ENCODE measurements at places on chromosomes 12 and 14.

- peak; percentile 93 for DNase-seq
Observed at GRCh38 chr12:57224973-57225679, 4.4 kb upstream of the SHMT2 start.

DNA sequence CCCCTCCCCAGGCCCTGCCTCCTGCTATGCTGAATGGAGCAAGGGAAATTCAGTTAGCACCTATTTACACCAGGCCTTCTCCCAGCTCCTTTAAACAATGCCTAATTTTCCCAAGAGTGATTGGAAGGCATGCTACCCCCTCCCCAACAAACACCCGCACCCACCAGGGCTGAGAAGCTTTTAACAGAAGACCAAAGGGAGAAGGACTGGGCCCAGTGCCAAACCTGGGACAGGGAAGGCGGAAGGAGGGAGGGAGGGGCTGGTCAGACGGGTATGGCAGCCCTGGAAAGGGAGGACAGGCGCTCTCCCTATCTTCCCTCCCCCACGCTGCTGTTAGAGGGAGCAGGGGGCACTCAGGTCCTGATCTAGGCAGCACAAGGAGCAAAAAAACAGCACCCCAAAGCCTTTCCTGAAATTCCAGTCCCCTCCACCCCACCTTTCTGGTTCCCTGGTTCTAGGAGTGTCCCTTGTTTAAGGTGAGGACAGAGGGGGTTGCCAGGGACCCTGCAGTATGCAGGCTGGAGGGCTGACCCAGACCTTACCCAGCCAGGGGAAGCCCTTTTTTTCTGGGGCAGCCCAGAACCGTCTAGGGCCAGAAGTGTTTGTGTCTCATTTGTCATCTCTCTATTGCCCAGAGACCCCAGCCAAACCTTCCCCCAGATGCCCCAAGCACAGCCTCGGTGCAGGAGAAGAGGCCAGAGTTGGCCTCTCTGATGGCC, 2.4 kb upstream of the KRT8 start:
- no peak for DNase-seq

GRCh38 chr12:90074086-90074485, 365.4 kb upstream of the ATP2B1 start:
- DNase-seq, result no peak

DNA sequence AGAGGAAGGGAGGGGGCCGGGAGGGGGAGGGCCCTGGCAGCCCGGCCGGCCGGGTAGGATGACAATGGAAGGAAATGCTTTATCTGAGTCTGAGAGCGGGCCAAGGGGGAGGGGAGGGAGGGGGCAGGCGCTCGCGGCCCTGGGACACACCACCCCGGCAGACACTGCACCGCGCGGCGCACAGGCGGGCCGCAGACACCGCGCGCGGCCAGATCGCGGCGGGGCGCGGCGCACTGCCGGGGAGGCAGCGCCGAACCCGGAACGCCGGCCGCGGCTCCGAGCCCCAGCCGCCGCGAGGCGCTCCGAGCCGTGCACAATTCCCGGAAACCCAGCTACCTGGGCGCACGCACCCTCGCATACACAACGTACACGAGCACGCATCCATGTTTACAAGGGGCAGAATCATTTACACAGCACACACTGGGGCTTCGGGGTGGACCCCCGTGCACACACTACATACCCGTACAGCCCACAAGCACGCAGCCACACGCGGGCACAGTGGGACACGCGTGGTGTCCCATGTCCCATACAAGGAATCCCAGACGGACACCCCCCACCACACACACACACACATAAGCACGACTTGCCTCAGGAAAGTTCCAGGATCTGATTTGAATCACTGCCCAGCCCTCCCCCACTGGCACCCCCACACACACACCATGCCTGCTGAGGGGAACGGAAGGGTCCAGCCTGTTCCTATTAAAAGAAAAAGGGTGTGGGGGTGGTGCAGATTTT, at the start of gene HDAC7:
TSS of gene HDAC7 (minus strand) at position 8 of the 735 bp plus-strand sequence. CDS start 118 bp downstream, outside the sequence.
- DNase-seq, result peak; percentile 89

DNA sequence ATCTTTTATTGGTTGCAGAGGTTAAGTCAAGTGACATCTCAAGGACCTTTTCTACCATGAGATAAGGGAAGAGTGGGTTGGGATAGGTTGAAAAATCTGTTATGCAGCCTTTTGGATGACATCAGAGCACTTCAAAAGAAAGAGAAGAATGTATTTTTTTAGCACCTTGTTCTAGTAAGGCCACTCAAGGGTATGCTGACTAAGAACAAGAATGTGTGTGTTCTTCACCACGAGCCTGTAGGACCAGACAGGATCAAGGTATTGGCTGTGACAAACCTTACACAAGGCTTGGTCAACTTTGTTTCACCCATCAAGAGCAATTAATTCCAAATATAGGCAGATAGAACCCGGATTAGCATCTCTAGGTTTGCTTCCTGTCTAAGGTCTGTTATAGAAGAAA, 142.5 kb downstream of the SAMD4A start:
- DNase-seq, result no peak

- no peak for DNase-seq
Observed at GRCh38 chr14:103483600-103483999, 39.0 kb downstream of the CKB start.

DNA sequence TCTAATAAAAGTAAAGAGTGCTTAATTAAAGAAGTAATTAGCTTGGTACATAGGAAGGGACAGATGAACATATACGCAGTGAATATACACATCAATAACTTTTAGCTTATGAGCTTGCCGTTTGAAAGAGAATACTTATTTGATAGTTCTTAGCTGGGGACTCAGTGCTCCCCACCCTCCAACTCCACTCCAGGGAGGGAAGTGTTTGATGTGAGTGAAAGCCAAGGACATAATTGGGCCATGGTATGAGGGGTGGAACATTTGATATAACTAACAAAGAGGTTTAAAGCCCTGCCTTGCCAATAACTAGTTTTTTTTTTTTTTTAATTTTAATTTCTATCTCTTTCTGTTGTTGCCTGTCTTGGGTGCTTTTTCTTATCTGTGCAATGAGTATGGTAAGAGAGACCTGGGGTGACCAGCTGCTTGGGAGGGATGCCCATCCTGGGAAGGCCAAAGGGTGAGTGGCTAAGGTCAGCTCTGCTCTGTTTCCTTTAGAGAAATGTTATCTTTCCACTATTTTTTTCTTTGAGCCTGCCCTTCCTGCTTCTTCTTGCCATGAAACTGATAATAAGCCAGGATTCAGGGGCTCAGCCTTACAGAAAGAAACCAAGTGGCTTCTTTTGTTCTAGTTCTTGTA, 132.8 kb upstream of the CPSF6 start:
- DNase-seq, result no peak

- no peak for DNase-seq
Observed at GRCh38 chr14:45112896-45113781, 21.1 kb downstream of the FKBP3 start.

DNA sequence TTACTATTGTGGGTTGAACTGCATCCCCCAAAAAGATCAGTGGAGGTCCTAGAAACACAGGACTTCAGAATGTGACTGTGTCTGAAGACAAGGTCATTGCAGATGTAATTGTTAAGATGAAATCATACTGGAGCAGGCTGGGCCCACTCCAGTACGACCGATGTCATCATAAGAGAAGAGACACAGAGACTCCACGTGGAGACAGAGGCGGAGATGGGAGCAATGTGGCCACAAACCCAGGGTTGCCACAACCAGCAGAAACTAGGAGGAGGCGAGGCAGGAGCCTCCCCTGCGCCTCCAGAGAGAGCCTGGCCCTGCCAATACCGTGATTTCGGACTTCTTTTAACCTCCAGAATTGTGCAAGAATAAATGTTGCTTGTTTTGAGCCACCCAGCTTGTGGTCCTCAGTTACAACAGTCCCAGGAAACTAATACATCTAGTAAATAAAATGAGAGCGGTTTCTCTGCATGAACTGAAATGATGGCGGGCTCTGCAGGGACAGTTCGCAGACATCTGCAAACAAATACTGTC, 25.7 kb upstream of the FZD10 start:
- DNase-seq, result no peak

- DNase-seq, result peak; percentile 100
Observed at GRCh38 chr12:47741340-47741703, 16.0 kb upstream of the ENDOU start.

All from RPMI8226 (cell line).